Glomerular endothelial cell (primary cell): ENCODE measurements at places on chromosomes 12 and 14. TPM values are rescaled to one million over a fixed set of nuclear protein-coding genes. Genes with fewer than 3 reads are reported as not detected.

CD4 gene
- not detected in 2 replicates for total RNA-seq

RASAL1 gene
- total RNA-seq: not detected in 2 replicates

- DNase-seq: no peak
These were observed 206.4 kb upstream of the GZMB start for GRCh38 chr14:24840204-24840893.

GRCh38 chr12:59928416-59928815, 332.6 kb downstream of the SLC16A7 start:
- DNase-seq: no peak

DNA sequence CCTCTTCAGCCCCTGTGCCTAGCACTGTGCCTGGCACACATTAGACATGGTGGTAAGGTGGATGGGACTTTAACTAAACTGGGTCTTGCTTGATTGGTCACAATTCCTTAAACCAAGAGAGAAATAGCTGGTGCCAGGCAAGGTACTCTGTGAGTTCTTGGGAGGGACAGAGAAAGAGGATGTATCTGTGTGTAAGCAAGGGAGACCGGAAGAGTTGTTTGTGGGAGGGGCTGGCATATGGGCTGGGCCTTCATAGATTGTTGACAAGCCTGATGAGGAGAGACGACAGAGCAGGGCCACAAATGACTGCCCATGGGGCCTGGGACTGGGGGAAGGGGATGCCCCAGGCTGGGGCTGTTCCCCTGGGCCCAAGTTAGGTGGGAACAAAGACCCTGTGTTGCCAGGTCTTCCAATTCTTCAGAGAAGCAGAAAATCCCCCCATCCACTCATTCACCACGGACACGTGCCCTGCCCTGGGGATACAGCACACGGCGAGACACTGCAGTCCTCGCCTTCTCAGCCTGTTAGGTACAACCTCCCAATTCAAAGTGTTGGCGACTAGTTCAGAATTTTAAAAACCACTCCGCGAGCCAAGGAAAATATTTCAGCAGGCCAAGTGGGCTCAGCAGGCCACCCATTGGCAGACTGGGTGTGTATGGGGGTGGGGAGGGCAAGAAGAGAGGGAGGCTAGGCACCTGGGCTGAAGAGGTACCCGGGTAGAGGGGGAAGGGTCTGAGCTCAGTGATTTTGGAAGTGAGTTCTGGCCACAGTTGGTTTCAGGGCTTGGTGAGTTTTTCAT, 11.4 kb upstream of the CYP46A1 start:
- no peak for DNase-seq

EID3 gene
- total RNA-seq: 1.4 and 5.8 TPM in 2 replicates

TMEM30B gene
- 0.12 and 0.34 TPM in 2 replicates for total RNA-seq

- no peak for DNase-seq
These were observed 178.7 kb upstream of the SOX5 start for GRCh38 chr12:24127919-24128721.

- no peak for DNase-seq
These were observed 57.8 kb downstream of the CIT start for GRCh38 chr12:119819322-119819721.

GRCh38 chr14:90426663-90427062, 29.8 kb downstream of the CALM1 start:
- DNase-seq: no peak

GRCh38 chr14:89807892-89808291, 146.6 kb downstream of the EFCAB11 start:
- no peak for DNase-seq

SMCO2 gene
- 0.88 TPM in 1 of 2 replicates, not detected in the other for total RNA-seq

PLEKHA5 gene
- 11.2 and 11.7 TPM in 2 replicates for total RNA-seq

DNA sequence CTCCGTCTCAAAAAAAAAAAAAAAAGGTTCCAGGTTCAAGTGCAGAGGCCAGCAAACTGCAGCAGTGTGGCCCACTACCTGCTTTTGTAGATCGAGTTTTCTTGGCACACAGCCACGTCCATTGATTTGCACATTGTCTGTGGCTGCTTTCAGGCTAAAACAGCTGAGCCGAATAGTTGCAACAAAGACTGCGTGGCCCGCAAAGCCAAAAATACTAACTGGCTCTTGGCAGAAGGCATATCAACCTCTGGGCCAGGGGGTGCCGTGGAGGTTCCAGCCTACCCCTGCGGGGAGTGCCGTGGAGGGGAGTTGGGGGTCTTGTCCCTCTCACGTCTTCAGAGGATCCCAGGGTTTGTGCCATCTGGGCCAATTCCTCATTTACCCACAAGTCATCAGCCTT, 170.1 kb downstream of the ADGRD1 start:
- DNase-seq: no peak

- DNase-seq: no peak
These were observed 156.0 kb upstream of the ARHGAP5 start for GRCh38 chr14:31920989-31921650.

PROX2 gene
- total RNA-seq: not detected in 2 replicates

BTBD6 gene
- total RNA-seq: 41.0 and 64.6 TPM in 2 replicates

GRCh38 chr14:75725481-75725880, 64.4 kb downstream of the TTLL5 start:
- no peak for DNase-seq

LIN7A gene
- total RNA-seq: 1.7 and 2.6 TPM in 2 replicates

HOXC13 gene
- not detected in 2 replicates for total RNA-seq

DNA sequence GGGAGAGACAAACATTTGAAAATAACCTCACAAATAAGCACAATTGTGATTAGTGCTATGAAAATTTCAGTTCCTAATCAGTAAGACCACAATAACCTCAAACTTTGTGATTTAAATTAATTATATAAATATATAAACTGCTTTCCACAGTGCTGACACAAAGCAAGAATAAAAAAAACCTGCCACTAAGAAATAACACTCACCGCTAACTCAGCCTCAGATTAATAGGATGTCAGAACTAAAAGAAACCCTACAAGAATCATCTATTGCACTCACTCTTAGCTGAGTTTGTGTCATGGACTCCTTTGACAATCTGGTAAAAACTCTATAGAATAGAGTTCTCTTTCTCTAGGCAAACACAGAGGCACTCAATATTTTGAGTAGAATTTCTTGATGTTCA, 68.4 kb downstream of the SLC41A2 start:
- DNase-seq: no peak

DNA sequence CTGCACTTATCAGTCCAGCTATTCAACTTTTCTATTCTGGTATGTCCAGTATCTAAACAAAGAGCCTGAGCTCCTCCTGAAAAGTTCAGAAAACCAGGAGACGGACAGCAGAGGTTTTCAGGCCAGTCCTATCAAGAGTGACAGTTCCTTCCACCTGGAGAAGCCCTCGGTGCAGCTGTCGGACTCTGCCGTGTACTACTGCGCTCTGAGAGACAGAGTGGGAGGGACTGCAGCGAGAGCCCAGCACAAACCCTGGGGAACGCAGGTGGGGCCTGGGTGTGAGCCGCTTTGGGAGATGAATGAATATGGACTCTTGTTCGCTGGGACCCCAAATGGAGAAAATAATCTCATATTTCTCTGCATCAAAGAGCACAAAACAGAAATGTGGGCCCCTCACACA, 329.8 kb upstream of the OR4E1 start:
- DNase-seq: no peak

DNA sequence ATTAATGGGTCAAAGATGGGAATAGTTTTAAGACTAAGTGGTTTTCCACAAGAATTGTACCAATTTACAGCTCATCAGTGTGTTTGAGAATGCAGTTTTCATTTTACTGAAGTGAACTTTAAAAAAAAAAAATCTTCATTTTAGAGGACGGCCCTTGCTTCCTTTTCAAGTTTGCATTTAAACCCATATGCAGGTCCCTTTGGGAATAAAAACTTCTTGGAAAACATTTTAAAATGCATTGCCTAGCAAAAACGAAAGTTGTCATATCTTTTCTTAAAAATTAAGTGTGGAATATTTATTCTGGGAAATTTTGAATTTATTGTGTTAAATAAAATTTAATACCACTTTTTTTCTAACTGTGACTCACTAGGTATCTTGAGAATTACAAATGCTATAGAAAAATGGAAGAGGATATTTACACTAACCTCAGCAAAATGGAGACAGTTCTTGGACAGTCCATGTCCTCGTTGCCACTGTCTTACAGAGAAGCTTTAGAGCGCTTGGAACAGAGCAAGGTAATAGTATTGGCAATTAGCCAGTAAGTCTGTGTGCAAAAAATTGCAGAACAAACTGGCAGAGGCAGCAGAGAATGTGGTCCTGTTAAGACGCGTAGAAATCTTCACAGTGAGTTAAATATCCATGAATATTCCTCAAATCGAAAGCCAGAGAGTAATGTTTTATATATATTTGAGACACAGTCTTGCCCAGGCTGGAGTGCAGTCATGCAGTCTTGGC, 209.7 kb downstream of the SYNE2 start:
- DNase-seq: no peak

- no peak for DNase-seq
These were observed 1.4 kb downstream of the RIMBP2 start for GRCh38 chr12:130714591-130715149.

- DNase-seq: no peak
These were observed 180.9 kb upstream of the SFSWAP start for GRCh38 chr12:131530041-131530332.

DNA sequence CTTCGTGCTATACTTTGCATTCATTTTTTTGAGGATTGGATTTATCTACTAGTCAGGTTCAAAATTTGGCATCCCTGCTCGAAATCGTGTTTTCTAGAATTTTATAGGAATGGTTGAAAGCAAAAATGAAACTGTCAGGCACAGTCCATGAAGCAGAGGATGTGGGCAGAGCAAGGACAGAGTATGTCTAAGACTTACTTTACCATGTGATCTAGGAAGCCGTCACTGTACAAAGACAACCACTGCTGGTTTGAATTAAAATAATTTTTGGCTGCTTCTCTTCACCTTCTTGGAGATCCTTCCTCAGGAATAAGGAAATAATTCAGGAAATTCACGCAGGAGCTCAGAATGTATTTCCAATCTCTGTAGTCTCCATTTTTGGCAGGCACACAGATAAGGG, 31.6 kb upstream of the SGPP1 start:
- DNase-seq: no peak

- DNase-seq: no peak
These were observed 100.1 kb downstream of the SCARB1 start for GRCh38 chr12:124763594-124763979.

DNA sequence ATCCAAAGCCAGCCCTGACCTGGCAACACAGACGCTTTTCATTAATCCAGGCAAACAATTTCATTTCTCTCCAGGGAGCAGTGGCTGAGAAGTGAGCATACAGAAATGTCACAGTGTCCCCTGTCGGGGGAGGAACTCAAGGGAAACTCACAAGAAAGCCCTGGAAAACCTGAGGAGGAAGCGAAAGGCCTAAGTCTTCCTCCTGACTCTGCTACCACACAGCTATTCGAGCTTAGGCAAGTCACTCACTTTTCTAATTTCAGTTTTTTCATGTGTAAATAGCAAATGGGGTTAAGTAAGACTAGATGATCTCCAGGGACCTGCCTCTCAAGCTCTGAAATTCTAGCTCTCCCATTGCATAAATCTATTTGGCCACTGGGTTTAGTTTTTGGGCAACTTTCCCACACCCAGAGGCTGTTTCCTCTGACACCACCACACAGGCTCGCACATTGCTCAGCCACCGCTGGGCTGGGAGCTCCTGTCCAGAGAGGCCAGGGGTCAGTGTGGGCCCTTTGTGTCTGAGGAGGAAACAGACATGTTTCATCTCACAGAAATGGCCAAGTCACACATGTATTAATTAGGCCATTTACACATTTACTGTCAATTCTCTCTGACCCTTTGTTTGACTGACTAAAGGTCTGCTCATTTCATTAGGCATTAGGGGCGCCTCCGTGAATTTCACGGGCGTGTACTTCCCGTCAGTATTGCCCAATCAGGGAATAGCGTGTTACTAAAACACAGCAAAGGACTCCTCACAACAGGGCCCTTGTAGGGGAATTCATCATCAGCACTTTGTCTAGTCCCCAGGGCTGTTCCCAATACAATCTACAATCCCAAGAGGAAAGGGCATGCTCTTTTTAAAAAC, 9.8 kb upstream of the PNMA1 start:
- peak; percentile 64 for DNase-seq

C12orf50 gene
- total RNA-seq: 0.12 TPM in 1 of 2 replicates, not detected in the other

SYNDIG1L gene
- total RNA-seq: not detected in 2 replicates

DNA sequence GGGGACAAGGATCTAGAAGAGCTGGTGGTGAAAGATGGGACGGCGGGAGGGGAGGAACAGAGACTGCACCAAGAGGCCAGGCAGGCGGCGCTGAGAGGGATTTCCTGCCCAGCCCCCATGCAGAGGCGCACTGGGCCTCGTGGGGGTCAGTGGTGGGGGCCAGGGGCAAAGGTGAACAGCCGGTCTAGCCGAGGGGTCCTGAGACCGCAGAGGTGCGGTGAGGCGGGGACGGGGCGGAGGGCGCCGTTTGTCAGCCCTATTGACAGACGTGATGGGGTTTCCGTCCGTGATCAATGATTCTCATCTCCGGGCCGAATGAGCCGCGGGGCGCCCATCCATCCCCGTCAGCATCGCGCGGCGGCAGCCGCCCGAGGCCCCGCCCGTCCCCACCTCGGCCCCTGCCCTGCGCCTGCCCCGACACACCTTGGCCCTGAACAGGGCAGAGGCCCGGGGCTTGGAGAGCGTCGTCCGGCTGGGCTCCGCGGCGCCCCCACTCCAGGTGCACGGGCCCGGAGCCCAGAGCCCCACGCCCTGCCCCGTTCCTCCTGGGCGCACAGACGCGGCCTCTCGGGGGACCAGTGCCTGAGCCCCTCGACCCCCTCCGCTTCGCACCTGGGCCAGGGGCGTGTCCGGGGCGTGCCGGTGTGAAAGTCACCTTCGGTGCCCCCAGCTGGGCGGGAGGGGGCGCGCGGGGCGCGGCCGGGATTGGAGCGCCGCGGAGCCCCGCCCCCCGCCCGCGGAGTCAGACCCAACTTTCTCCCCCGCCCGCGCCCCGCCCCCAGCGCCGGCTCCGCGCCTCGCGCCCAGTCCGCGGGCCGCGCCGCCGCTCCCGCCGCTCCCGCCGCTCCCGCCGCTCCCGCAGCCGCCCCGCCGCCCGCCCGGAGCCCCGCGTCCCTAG, at the start of gene NXPH4:
NXPH4 (plus strand) TSS at position 781 of the 898 bp plus-strand sequence. CDS start 176 bp downstream, outside the sequence.
- DNase-seq: no peak

GRCh38 chr12:102439426-102440405, 40.6 kb downstream of the IGF1 start:
- no peak for DNase-seq

DNA sequence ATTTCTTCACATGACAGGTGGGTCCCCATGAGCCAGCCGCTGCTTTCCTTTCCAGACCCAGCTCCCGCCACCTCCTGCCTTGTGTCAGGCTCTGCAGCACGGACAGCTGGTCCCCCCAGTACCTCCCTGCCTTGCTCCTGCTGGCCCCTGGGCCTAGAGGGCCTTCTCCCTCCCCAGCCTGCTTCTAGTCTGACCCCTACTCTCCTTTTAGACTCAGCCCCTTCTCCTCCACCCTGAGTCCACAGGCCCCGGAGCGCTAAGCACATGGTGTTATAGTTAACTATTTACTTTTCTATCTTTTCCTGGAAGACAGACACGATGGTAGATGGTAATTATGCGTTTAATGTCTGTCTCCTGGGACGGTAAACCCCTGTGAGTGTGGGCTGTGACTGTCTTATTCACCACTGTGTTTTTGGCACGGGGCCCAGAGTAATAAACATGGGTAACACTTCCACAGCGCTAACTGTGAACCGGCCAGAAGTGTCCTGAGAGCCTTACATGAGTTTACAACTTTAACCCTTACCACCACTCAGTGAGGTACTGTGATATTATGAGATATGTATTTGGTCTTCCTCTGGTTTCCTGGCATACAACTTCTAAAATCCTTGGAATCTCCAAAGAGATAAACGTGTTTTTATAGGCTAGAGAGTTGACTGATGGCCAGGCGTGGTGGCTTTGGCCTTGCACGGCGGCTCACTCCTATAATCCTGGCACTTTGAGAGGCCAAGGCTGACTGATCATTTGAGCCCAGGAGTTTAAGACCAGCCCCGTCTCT, 41.2 kb downstream of the DGLUCY start:
- DNase-seq: no peak
